Heart right ventricle (tissue), 16 donors: ENCODE measurements at places on chromosomes 5 and 9. TPM values are rescaled to one million over a fixed set of nuclear protein-coding genes. Genes with fewer than 3 reads are reported as not detected.

Gene IGIP
- 10.0 TPM for total RNA-seq

Gene ENC1
- total RNA-seq = 3.7 TPM

Gene NUTM2G
- total RNA-seq = not detected

Gene ANKDD1B
- 0.30 TPM for total RNA-seq

Gene GRIN3A
- total RNA-seq = 0.52 TPM

Gene STC2
- total RNA-seq = 6.2 TPM

Gene DMRTA1
- total RNA-seq = 0.74 TPM

Gene PCDHGB4
- 7.8 TPM for total RNA-seq

- H3K27me3 ChIP-seq = peaks cover 9% of the 10 kb centered on the region
- H3K27ac ChIP-seq = no peak overlapping the region
- H3K4me1 ChIP-seq = peaks cover 3% of the 10 kb centered on the region
- no peak overlapping the region for H3K4me3 ChIP-seq
- no peak for DNase-seq
- no peaks in the 10 kb centered on the region for H3K36me3 ChIP-seq
These were observed 27.4 kb upstream of the ENHO start for GRCh38 chr9:34550016-34550680.

- peaks cover 48% of the 10 kb centered on the region for H3K27me3 ChIP-seq
- no peak overlapping the region for H3K27ac ChIP-seq
- no peaks in the 10 kb centered on the region for H3K36me3 ChIP-seq
- no peak overlapping the region for H3K4me3 ChIP-seq
These were observed 5.5 kb downstream of the OBP2B start for GRCh38 chr9:133203506-133204075.

DNA sequence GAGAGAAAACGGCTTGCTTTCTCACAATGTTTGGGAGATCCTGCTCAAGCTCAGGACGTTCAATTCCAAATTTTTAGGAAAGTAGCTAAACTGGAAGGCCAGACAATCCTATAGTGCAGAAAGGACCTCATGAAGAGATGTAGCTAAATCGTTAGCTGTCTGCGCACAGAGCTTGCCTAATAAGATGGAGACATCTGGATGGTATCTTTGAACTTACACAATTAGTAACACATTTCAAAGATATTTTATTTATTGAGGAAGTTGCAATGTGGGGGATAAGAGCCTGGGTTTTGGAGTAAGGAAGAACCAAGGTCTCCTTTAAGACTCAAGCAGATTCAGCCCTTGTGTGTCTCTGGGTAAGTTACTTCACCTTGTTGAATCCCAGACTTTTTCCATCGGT, 28.6 kb upstream of the RAB14 start:
- no peak overlapping the region for H3K4me3 ChIP-seq
- no peaks in the 10 kb centered on the region for H3K36me3 ChIP-seq
- H3K27ac ChIP-seq = no peak overlapping the region

GRCh38 chr5:61177716-61178115, 15.4 kb upstream of the SMIM15 start:
- no peaks in the 10 kb centered on the region for H3K36me3 ChIP-seq
- H3K4me3 ChIP-seq = no peak overlapping the region
- H3K27me3 ChIP-seq = no peaks in the 10 kb centered on the region
- no peaks in the 10 kb centered on the region for H3K4me1 ChIP-seq
- no peak overlapping the region for H3K27ac ChIP-seq

DNA sequence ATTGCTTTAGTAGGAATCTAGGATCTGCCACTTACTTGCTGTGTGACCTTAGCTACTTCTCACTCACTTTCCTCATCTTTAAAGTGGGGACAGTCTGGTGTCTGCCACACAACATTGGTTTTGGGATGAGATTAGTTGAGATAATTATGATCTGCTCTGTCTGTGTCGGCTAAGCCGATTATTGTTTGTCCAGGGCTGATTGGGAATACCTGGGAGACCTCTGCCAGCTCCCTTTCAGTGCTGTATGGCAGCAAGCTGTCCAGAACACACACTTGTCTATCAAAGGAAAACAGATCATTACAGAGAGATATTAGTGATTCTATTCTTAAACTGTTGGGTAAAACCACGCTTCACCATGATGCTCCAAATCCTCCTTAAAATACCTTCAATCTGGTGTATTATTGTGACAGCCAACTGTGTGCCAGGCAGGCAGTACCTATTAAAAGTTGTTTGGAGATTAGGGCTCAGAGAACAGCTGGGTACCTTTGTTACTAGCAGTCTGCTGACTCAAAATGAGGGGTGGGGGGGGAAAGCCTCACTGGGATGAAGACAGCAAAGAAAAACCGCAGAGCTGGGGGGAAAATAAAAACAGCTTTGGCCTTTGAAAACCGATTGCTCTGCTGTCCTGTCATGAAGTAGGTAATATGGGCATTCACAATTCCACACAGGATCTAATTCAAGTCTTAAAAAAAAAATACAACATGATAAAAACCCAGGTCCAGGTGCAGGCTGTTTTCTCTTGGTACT, 458.4 kb upstream of the C9orf72 start:
- no peaks in the 10 kb centered on the region for H3K27me3 ChIP-seq
- no peak overlapping the region for H3K27ac ChIP-seq
- H3K36me3 ChIP-seq = no peaks in the 10 kb centered on the region
- no peak overlapping the region for H3K4me3 ChIP-seq

GRCh38 chr5:95836544-95836943, 14.0 kb upstream of the GLRX start:
- DNase-seq = no peak
- H3K27me3 ChIP-seq = no peaks in the 10 kb centered on the region
- peaks cover 59% of the 10 kb centered on the region for H3K4me1 ChIP-seq
- H3K36me3 ChIP-seq = no peaks in the 10 kb centered on the region
- no peak overlapping the region for H3K4me3 ChIP-seq

DNA sequence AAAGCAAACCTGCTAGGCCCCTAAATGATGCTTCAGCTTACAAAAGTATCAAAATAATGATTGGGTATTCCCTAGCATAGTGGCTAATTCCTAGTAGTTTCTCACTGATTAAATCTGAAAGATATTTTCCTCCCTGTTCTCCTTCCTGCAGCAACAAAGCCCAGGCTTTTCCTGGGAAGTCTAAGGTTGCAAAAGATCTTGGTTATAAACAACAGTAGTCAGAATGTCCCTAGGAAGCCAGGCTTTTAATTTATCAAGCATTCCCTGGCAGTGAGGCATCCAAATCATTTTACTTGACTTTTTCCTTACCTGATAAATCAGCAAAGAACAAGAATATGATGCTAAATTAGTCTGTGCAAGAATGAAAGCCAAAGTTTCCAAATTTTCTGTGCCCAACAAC, 272.0 kb downstream of the PDE4D start:
- H3K27ac ChIP-seq = no peak overlapping the region
- no peaks in the 10 kb centered on the region for H3K27me3 ChIP-seq
- DNase-seq = no peak
- no peak overlapping the region for H3K4me3 ChIP-seq

- H3K36me3 ChIP-seq = peaks cover 30% of the 10 kb centered on the region
- H3K27me3 ChIP-seq = no peaks in the 10 kb centered on the region
- DNase-seq = no peak
- H3K27ac ChIP-seq = peak overlapping the region; percentile 91
- peak overlapping the region; percentile 97 for H3K4me3 ChIP-seq
- H3K4me1 ChIP-seq = peaks cover 13% of the 10 kb centered on the region
These were observed 665 bp upstream of the BTF3 start for GRCh38 chr5:73497497-73498056.

DNA sequence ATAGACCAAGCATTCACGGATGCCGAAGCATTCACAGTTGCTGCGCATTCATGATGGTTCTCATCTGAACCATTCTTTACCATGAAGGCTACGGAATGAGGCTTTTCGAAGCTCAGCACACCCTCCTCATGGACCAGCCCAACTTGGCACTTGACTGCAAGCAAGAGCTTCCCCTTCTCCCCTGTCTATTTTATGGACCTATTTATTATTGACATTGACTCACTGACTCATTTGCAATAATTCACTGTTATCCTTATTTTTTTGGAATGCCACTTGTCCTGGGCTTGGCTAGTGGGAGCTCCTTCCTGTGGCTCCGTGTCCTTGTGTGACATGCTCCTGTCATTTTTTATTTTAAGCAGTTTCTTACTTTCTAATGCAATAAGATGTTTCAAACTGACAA, 51.5 kb upstream of the ICE1 start:
- no peaks in the 10 kb centered on the region for H3K4me1 ChIP-seq
- no peak overlapping the region for H3K4me3 ChIP-seq
- H3K27ac ChIP-seq = no peak overlapping the region
- no peak for DNase-seq

DNA sequence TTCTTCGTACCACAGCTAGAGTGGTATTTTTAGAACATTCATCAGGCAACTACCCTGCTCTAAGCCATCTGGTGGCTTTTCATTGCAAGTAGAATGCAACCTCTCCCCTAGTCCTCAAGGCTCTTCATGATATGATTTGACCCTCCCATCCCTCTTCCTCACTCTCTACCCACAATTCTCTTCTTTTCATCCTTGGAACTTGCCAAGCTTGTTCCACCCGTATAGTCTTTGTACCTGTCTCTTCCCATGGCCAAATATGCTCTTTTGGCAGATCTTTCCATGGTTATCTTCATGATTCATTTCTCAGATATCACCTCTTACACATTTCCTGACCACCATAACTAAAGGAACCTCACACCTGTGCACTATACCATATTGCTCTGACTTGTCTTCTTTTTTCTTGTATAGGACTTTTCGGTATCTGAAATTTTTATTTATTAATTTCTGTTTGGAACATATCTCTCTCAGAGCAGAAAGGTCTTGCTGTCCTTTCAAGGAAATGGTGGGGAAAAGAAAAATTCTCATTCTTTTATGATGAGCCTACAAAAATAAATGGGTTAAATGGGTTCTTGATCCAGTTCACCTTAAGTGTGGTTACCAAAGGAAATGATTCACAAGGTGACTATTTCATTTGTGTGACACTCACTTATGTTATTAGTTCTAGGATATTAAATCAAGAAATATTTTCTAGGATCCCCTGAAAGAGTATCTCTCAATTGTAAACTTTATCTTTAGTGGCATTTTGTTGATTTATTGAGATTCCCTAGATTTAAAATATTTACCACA, 3.7 kb upstream of the CD274 start:
- no peak overlapping the region for H3K4me3 ChIP-seq
- H3K4me1 ChIP-seq = peaks cover 18% of the 10 kb centered on the region
- no peaks in the 10 kb centered on the region for H3K27me3 ChIP-seq

DNA sequence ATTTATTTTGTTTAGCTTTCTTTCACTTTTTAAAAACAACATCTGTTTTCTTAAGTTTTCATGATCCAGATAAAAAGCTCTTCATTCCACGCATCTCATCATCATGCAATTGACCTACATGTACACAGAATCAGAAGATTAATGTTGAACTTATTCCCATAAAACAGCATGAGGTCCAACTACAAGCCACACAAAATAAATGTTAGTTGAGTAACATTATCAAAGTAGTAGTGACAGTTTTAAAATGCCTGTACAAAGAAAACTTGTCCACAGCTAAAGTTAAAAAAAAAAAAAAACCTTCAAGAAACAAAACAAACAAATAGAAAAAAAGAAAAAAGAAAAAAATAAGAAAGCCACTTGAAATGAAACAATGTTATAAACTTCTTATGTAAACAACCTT, 846.3 kb downstream of the TLE1 start:
- DNase-seq = no peak
- no peaks in the 10 kb centered on the region for H3K4me1 ChIP-seq
- no peaks in the 10 kb centered on the region for H3K36me3 ChIP-seq
- H3K27me3 ChIP-seq = no peaks in the 10 kb centered on the region
- no peak overlapping the region for H3K27ac ChIP-seq

DNA sequence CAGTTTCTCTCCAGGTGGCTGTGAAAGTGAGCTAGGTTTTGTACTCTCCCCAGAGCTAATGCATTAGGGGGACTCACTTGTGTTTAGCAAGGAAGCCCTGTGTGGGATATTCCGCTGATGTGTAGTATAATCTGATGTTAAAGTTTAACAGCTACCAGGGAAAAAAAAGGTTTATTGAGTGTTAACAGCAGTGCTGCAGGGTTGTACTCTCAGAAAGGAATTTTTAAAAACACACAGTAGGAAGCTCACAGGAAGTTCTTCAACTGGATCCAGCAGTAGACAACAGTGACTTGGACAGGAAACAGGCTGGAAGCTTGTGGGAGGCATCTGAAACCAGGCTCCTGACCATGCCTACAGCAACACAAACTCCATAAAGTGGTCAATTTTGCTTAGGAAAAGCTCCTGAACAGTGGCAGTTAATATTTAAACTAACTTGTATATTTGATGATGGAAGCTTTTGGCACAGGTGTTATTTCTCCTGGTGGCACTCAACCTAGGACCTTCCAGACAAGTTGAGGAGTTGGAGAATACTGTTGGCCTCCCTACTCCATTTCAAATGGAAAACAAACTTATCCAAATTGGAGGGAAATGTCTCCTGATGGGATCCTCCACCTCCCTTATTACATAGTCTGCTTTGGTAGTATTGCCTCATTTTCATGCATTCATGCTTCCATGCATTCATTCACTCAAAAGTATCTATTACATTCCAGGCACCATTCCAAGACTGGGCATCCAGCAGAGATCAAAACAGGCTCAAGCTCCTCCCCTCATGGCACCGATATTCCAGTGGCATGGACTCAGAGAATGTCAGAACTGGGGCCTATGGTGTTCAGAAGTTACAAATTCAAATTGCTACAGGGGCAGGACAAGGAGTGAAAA, 54.7 kb downstream of the FOXD1 start:
- no peaks in the 10 kb centered on the region for H3K36me3 ChIP-seq
- no peak for DNase-seq
- no peak overlapping the region for H3K4me3 ChIP-seq
- no peak overlapping the region for H3K27ac ChIP-seq
- peaks cover 66% of the 10 kb centered on the region for H3K27me3 ChIP-seq
- no peaks in the 10 kb centered on the region for H3K4me1 ChIP-seq

DNA sequence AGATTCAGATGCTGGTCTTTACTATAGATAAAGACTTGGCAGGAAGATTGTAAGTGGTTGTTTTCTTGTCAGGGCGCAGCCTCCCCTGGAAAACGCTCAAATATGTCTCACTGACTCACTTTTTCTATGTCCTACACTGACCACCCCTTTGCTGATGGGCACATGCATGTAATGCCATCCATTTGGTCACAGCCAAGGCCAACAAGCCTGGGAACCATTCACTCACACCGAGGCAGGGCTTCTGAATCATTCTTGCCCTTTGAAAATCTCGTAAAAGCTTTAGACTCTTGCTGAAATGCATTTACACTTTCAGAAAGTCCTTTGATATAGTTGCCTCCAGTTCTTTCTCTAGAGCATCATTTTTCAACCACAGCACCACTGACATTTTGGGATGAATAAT, 249.4 kb downstream of the ACTL7B start:
- no peaks in the 10 kb centered on the region for H3K27me3 ChIP-seq
- H3K4me3 ChIP-seq = no peak overlapping the region
- no peak overlapping the region for H3K27ac ChIP-seq
- H3K4me1 ChIP-seq = no peaks in the 10 kb centered on the region
